ENCODE measurements at places on chromosomes 7 and 10.
A peak's percentile ranks its signal among the peaks of the same experiment; 100 is the strongest.

- DNase-seq = peak; percentile 49
Observed at GRCh38 chr7:26657206-26657641, 207.2 kb downstream of the SKAP2 start.

- DNase-seq = no peak
Observed at GRCh38 chr7:158778471-158778870, 50.8 kb downstream of the ESYT2 start.

DNA sequence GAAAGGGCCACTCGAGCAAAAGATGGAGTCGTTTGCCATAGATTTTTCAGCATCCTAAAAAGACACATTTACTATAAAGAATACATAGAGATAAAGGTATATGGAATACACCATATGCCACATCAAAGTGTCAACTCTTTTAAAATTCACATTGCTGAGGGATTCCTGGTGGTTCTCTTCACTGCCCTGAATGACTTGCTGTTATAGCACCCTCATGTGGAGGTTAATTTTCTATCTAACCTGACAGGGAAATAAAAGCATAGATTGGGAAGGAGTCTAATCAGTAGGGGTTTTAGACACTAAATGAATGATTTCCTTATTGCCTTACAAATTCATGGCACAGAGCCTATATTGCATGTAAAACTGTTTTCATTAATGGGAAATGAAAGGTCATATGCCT lies 25.9 kb downstream of the DNAH11 start:
- peak; percentile 28 for DNase-seq

- DNase-seq = no peak
Observed at GRCh38 chr10:11448190-11448544, 163.3 kb downstream of the USP6NL start.

DNA sequence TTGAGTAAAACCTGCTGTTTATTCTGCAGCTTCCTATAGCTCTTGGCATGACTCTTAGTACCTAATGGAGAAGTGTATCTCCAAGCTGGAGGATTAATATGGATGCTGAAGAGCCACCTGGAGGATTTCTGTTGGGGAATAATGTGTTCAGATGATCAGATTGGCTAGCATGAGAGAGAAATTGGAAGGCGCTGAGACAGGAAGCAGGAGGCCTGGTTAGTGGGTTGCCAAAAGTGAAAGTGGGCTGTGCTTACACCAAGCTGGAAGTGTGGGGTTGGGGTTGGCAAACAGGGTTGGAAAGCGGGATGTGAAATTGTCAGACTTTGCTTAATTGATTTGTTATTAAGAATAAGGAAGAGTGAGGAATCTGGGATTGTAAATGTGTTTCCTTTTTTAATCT lies 111.8 kb upstream of the PLPP4 start:
- DNase-seq = no peak

DNA sequence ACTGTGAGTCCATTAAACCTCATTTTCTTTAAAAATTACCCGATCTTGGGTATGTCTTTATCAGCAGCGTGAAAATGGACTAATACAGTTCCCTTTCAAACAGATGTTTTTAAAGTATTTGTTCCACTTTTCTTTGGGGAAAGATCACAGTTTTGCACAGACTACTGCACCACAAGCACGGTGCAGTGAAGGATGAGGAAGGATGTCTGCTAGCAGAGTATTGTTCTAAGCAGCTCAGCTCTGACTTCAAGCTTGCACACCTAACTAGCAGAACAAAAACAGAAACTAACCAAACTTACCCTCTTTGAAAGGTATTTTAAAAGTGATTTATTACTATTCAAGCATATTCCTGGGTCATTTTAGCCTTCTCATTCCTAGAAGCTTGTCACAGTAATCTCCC lies 20.0 kb downstream of the THNSL1 start:
- no peak for DNase-seq

DNA sequence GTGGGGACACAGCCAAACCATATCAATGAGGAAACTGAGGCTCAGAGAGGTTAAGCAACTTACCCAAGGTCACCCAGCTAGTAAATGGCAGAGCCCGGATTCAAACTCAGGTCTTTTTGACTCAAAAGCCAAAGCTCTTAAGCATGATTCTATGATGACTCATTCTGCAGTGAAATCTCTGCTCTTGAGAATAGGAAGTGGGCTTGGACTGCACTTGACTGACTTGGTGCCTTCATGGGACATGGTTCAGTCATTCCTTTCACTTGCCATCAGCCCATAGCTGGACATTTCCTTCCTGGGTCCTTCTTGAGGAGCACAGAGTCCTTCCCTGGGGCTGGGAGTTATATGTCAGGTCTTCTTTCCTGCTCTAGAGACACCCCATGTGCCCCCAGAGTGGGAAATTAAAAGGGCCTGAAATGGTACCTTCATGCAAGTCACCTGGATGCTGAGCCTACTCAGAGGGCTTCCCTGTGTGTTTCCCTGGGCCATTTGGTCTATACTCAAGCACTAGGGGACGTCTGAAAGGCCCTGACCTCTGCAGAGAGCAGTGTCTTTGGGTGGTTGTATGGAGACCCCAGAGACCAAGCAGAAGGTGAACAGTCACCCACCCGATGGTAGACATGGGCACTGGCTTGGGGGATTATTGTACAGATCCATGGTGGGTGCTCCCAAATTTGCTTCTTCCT lies 62.4 kb upstream of the SDK1 start:
- DNase-seq = no peak

GRCh38 chr7:41892356-41893100 lies 189.6 kb upstream of the INHBA start:
- no peak for DNase-seq

- DNase-seq = peak; percentile 62
Observed at GRCh38 chr7:141071855-141072547, 1.9 kb upstream of the TMEM178B start.

DNA sequence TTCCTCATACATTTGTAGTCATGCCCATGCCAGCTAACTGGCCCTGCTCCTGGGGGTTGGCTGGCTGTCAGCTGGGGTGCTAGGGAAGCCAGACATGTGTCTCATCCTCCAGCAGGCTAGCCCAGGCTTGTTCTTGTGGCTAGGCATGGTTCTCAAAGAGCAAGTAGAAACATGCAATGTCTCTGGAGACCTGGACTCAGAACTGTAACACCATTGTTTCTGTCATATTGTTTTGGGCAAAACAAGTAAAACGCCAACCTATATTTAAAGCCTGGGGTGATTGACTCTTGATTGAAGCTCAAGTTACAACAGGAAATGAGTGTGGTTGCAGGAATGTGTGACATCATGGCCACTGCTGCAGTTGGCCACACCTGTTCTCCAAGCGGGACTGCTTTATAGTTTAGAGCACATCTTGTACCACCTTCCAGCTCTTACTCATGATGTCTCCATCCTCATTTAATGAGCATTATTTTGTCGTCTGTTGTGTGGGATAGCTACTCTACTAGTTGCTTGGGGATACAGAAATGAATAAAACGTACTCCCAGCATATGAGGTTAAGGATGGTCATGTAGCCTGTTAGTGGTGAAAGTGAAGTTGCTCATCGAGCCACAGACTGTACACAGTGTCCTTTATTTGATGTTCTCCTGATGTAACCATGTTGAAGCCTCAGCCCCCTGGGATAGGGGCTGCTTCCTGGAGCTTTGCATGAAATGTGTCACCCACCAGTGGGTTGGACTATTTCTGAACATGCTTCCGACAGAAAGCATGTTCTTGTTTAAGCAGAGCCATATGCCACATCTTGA lies 168.4 kb downstream of the SORCS3 start:
- peak; percentile 90 for DNase-seq

GRCh38 chr7:117666031-117666430 lies 186.2 kb downstream of the CFTR start:
- no peak for DNase-seq

DNA sequence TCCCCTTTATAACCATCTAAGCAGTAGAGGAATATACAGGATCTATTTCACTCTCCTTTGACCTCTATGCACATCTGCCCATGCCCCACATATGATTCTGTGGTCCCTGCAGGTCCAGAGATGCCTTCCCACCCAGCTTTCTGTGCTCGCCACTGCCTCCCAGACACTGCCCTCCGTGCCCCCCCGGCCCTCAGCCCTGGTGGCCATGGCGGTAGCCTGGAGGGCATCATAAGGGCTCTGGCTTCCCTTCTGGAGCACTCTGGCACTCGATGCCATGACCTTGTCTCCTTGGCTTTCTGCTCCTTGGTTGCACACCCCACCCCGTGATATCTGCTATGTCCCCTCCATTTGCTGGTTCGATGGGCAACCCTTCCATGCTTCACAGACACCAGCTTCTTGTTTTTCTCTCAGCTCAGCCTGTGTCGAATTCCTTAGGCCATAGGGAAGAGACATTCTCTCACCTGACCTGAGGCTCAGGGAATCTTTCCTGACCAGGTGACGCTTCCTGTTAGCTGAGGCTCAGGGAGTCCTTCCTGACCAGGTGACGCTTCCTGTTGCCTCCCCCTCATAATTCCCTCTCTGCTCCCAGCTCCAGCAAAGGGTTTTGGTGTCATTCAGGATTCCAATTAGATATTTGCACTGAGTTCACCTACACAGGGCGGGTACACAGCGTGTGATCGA lies 100.4 kb upstream of the GLI3 start:
- DNase-seq = no peak

- no peak for DNase-seq
Observed at GRCh38 chr10:43888586-43888985, 239.9 kb upstream of the ZNF32 start.

GRCh38 chr7:87210506-87210905 lies 9.0 kb downstream of the TMEM243 start:
- DNase-seq = no peak

- no peak for DNase-seq
Observed at GRCh38 chr10:85643845-85644525, 722.6 kb downstream of the GRID1 start.

DNA sequence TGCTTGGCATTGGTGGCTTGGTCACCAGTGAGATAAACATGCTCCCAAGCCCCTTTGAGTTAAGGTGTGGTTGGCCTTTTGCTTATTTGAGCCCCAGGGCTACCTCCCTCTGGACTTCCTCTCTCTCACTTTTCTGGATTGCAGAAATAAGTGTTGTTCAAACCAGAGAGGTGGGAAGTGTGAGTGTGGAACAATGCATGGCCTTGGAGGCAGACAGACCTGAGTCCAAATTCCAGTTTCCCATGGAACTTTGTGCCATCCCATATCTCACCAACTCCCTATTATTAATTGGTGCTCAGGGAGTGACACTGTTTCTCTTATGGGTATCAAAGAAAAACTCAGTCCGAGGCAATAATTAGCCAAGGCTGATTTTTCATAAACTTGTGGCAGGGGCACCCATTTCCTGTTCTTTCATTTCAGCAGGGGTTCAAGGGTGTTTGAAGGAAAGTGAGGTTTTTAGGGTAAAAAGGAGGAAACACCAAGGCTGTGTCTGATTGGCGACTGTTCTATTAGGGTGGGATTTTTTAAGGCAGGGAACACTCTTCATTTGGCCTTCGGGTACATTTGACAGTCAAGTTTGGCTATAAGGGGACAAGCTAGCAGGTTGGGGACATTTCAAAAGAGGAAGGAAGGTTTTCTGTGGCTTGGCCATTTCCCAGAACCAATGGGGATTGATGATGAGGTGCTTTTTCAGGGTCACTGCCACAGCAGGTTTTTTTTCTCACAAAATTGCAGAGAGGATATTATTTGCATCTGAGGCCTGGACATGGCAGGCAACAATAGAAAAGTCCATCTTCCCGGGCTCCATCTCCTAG lies 148.8 kb upstream of the NPY start:
- no peak for DNase-seq

DNA sequence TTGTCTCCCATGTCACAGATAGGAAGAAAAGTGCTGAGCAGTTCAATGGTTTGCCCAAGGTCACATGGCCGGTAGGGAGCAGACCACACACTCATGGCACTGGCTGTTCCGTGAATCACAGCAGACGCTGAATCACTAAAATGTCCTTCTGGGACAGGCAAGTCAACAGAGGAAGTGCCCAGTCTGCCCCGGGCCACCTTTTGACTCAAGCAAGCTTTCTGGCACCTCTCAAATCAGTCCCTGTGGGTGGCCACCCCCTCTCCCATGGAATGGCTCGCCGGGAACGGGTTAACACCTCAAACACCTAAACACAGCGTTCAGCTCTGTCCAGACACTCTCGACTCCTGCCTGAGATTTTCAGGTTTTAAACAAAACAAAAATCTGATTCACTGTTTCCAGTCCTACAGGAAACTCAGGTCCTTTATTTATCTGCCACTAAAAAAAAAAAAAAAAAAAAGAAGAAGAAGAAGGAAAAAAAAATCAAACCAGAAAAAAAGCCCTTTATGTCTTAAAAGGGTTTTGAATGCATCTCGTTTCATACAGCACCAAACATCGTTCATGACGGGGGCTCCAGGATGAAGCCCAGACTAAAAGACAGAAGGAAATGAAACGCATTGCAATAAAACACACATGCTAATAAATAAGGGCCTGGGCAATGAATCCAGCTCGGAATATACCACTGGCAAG lies 15.5 kb downstream of the CARD11 start:
- no peak for DNase-seq

DNA sequence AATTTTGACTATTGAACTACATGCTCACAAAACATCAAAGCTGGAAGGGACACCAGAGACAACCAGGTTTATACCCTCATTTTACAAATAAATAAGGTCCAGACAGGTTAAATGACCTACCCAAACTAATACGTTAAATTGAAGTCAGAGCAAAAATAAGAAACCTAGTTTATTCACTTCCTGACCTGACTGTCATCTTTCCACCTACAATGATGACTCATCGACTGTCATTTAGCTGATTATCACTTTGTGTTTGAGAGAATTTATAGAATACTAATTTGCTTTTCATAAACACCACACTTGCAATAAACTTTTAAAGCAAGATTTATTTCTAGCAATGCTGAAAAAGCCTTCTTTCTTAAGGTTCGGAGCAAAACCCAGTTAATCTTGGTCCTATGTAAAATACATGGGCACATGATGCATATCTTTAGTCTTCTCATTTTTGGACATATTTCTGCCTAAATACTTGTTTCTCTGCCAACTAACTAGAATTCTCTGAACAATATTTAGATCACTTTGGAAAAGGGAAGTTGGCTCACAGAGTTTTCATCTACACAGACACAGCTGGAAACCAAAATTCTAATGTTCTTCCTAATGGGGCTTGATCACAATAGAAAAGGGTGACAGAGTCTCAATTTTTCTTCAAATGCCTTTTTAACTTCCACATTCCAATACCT lies 16.7 kb upstream of the LRRN3 start:
- no peak for DNase-seq

DNA sequence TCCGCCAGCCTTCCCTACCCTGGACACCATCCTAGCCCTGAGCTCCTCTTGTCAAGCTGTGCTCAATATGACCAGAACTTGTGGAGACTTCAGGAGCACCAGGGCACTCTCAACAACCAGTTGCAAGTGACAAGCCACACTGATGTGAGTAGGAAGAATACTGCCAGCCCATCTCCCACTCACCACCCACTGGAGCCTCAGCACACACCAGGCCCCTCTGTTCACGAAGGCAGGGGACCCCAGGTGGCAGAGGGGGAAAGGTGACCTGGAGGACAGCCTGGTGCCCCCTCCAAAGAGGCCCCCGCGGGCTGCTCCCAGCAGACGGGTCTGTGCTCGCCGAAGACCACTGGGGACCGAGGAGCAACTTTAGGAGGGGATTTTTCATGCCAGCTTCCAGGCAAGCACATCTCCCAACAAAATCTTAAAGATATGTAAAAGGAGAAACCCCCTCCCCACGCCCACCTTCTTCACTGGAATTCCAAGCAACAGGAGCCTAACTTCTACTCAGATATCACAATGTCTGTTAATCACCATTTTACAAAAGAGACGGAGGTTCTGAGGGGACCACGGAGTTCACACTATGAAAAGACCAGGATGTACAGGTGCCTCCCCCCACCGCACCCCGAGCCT lies 1.0 kb downstream of the MMD2 start:
- DNase-seq = no peak
